Activated T-helper 2 cell treated with anti-CD3 and anti-CD28 coated beads, Interferon-gamma antibody, Interleukin-2, Interleukin-4, amounts not matched to agents 10 μg/mL and 5 μg/mL and 100 μg/mL, durations not matched to agents 14 hours and 24 hours and 36 hours (primary cell): ENCODE measurements at places on chromosomes 7 and 10. TPM values are rescaled to one million over a fixed set of nuclear protein-coding genes. Genes with fewer than 3 reads are reported as not detected.

Gene NEUROG3
- not detected in 2 replicates for total RNA-seq

Gene SFTPA1
- not detected in 2 replicates for total RNA-seq

Gene EIF3A
- 161 and 164 TPM in 2 replicates for total RNA-seq

Gene MYPN
- total RNA-seq = not detected in 2 replicates

Gene NOM1
- 46.7 and 47.2 TPM in 2 replicates for total RNA-seq

DNA sequence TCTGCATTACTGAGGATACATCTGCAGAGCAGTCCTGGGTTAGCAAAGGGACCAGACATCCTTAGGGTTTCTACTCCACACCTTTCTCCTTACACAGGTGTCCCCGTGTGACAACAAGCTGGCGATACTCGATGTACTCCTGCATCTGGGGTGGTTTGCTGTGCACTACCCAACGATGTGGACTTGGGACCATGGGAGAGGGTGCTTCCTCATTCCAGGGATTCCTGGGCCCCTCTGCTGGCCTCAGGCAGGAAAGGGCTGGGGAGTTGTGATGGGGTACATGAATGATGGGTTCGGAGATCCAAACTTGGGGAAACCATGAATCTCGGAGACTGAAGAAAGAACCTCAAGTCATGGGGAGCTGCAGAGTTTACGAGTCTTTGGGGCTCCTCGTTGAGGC, 179.6 kb upstream of the GALNT17 start:
- H3K27me3 ChIP-seq = no peaks in the 10 kb centered on the region
- H3K4me1 ChIP-seq = no peaks in the 10 kb centered on the region
- no peaks in the 10 kb centered on the region for H3K36me3 ChIP-seq
- no peak overlapping the region for H3K27ac ChIP-seq
- H3K4me3 ChIP-seq = no peak overlapping the region

- H3K27me3 ChIP-seq = peaks cover 9% of the 10 kb centered on the region
- H3K27ac ChIP-seq = no peak overlapping the region
- no peaks in the 10 kb centered on the region for H3K36me3 ChIP-seq
- no peak overlapping the region for H3K4me3 ChIP-seq
- no peak for DNase-seq
- peaks cover 4% of the 10 kb centered on the region for H3K4me1 ChIP-seq
Measured at GRCh38 chr7:43849047-43849446, 20.3 kb downstream of the MRPS24 start.

GRCh38 chr7:150668472-150668911, 17.0 kb upstream of the GIMAP2 start:
- peaks cover 32% of the 10 kb centered on the region for H3K36me3 ChIP-seq
- H3K4me3 ChIP-seq = peak overlapping the region; percentile 31
- H3K27ac ChIP-seq = peak overlapping the region; percentile 92

DNA sequence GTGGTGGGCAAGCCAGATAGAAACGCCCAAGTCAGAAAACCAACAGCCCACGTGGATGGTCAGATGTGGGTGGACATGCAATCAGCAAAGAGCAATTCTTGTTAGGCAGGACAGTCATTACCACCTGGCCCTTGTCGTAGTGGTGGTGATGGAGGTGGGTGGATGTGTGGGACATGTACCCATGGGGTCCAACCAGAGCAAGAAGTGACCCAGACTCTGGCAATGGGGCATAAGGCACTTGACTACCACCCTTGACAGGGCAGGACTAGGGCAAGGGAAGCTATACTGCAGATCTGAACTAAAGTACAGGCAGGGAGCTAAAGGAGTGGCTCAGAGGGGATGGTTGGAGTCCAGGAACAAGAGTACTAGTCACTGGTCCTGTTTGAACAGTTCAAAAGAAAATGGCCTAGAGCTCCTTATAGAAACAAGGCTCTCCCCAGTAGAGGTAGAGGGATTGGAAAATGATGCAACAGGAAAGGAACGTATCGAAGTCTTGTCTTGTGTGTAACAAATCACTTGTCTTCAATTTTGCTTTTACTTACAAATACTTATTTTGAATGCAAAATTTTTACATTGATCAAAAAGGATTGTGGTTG, 17.6 kb downstream of the LMOD2 start:
- no peak overlapping the region for H3K4me3 ChIP-seq
- DNase-seq = no peak
- H3K27me3 ChIP-seq = no peaks in the 10 kb centered on the region
- H3K36me3 ChIP-seq = no peaks in the 10 kb centered on the region
- H3K4me1 ChIP-seq = no peaks in the 10 kb centered on the region

DNA sequence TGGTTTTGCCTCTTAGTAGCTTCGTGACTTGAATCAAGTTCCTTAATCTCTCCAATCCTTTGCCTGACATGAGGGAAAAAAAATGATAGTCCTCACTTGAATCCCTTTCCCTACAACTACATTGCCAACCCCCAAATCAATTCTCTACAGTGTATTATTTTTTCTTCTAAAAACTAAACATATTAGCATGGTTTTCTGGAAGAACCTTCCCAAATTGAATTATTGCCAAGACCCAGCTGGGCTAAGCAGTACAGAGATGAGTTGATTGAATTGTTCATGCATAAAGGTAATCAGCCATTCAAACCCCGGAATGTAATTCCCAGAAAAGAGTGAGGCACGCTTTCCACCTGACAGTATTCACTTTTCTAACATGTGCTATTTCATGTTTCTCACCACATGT, 155.6 kb upstream of the AGR3 start:
- peaks cover 31% of the 10 kb centered on the region for H3K4me1 ChIP-seq
- H3K4me3 ChIP-seq = no peak overlapping the region
- no peak overlapping the region for H3K27ac ChIP-seq
- H3K27me3 ChIP-seq = peaks cover 2% of the 10 kb centered on the region
- H3K36me3 ChIP-seq = no peaks in the 10 kb centered on the region

- peaks cover 31% of the 10 kb centered on the region for H3K4me1 ChIP-seq
- H3K4me3 ChIP-seq = no peak overlapping the region
- DNase-seq = no peak
Measured at GRCh38 chr10:30169342-30169741, 110.0 kb upstream of the JCAD start.

DNA sequence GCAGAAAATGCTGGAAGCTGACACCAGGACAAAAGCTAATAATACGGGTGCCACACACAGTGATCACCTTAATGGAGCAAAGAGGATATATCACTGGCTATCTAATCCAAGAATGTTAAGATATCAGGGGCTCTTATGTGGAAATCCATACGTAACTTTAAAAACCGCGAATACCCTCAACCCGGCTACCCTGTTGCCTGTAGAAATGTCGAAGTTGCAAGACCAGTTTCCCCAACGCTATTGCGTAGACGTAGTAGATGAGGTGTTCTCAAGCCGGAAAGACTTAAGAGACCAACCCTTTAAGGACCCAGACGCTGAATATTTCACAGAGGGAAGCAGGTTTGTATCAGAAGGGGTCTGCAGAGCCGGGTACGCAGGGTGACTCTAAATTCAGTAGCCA, 7.9 kb upstream of the CYREN start:
- H3K4me3 ChIP-seq = no peak overlapping the region
- H3K4me1 ChIP-seq = peaks cover 2% of the 10 kb centered on the region
- no peaks in the 10 kb centered on the region for H3K27me3 ChIP-seq
- H3K36me3 ChIP-seq = peaks cover 38% of the 10 kb centered on the region

DNA sequence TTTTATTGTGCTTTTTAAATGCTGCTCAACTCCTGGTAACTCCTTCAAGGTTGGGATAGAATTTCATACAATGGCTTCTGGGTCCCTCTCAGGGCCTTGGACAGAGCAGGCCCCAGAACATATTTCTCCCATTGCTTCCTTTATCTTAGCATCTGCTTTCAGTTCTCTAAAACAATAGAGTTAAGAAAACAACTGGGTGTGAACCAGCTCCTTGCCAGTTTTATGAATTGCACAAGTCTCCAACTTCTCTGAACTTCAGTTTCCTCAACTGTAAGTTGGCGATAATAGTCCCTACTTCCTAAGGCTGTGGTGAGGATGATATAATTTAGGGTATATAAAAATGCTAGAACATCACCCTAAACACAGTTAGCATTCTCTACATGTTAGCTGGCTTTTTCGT, 77.0 kb upstream of the INHBA start:
- H3K36me3 ChIP-seq = no peaks in the 10 kb centered on the region
- H3K4me1 ChIP-seq = no peaks in the 10 kb centered on the region
- H3K27me3 ChIP-seq = no peaks in the 10 kb centered on the region
- DNase-seq = no peak
- H3K27ac ChIP-seq = no peak overlapping the region

DNA sequence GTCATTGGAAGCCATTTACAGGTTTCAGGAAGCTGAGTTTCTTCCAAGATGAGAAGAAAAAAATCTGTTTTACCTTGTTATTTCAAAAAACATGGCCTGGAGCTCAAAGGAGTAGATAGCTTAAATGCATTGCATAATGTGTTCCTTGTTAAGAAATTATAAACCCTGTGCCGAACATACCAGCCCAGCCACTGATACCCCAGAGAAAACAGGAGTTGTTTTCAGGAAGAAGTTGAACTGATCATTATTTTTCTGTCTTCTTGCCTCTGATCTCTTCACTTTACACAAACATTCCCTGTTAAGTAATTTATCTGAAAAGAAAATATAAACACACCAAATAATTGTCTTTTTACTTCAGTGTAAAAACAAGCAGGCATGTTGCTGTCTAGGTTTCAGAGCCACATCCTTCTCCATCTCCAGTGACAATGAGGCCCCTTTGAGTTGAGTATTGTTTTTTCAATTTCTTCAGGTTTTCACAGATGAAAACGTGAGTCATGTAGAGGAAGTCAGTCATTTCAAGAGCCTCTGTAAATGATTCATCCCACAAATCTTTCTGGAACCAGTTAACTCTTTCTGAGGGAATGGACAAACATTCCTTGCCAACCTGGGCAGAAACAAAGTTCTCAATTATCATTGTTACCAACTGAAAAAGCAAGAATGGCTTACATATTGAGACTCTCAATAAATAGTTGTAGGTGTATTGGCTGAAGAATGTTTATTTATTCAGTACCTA, 244.2 kb downstream of the IPMK start:
- peaks cover 4% of the 10 kb centered on the region for H3K4me1 ChIP-seq
- H3K27me3 ChIP-seq = no peaks in the 10 kb centered on the region
- no peak overlapping the region for H3K4me3 ChIP-seq
- DNase-seq = no peak
- H3K27ac ChIP-seq = no peak overlapping the region

DNA sequence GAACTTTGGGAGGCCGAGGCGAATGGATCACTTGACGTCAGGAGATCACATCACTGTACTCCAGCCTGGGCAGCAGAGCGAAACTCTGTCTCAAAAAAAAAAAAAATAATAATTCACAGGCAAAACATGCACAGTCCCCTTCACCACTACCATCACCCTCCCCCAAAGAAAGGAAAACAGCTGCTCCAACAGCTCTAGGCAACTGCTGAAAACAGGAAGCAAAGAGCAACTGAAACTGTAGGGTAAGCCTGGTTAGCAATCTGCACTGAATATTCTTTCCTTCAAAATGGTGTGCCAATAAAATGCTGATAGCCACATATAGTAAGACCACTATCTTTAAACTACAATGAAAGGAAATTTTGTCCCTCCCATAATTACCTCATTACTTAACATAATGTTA, 11.8 kb downstream of the NT5C2 start:
- H3K36me3 ChIP-seq = peaks cover 54% of the 10 kb centered on the region
- no peak for DNase-seq
- peaks cover 40% of the 10 kb centered on the region for H3K4me1 ChIP-seq
- H3K4me3 ChIP-seq = no peak overlapping the region

DNA sequence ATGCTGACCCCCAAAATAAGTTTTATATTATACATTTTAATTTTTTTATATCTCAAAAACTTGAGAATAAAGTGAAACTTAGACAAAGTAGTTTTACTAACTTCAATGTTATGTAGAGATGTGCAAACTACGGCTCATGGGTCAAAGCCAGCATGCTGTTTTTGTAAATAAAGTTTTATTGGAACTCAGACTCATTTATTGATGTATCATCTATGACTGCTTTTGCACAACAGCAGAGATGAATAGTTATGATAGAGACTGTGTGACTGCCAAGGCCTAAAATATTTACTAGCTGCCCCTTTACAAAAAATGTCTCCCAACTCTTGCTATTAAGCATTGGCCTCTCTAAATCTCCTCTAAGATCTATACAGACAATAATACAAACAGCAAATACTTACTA, 12.4 kb downstream of the MTPN start:
- H3K4me1 ChIP-seq = peaks cover 38% of the 10 kb centered on the region
- peaks cover 33% of the 10 kb centered on the region for H3K36me3 ChIP-seq
- no peaks in the 10 kb centered on the region for H3K27me3 ChIP-seq
- no peak overlapping the region for H3K27ac ChIP-seq
- DNase-seq = no peak

- H3K4me1 ChIP-seq = peaks cover 1% of the 10 kb centered on the region
- no peaks in the 10 kb centered on the region for H3K36me3 ChIP-seq
- H3K27ac ChIP-seq = no peak overlapping the region
- H3K4me3 ChIP-seq = no peak overlapping the region
- DNase-seq = no peak
Measured at GRCh38 chr7:50718876-50719275, 63.8 kb downstream of the GRB10 start.

GRCh38 chr7:19060761-19061259, 56.6 kb downstream of the TWIST1 start:
- DNase-seq = no peak
- no peak overlapping the region for H3K4me3 ChIP-seq
- no peak overlapping the region for H3K27ac ChIP-seq
- H3K27me3 ChIP-seq = no peaks in the 10 kb centered on the region
- no peaks in the 10 kb centered on the region for H3K4me1 ChIP-seq
- H3K36me3 ChIP-seq = no peaks in the 10 kb centered on the region

GRCh38 chr7:17685141-17685540, 255.2 kb downstream of the SNX13 start:
- no peaks in the 10 kb centered on the region for H3K4me1 ChIP-seq
- no peaks in the 10 kb centered on the region for H3K36me3 ChIP-seq
- no peak overlapping the region for H3K4me3 ChIP-seq

GRCh38 chr10:104328896-104329710, 9.2 kb downstream of the ITPRIP start:
- H3K4me1 ChIP-seq = peaks cover 91% of the 10 kb centered on the region
- H3K4me3 ChIP-seq = peak overlapping the region; percentile 68
- no peaks in the 10 kb centered on the region for H3K27me3 ChIP-seq
- H3K27ac ChIP-seq = peak overlapping the region; percentile 90
